ENCODE measurements at places on chromosomes 7 and 10.
A peak's percentile ranks its signal among the peaks of the same experiment; 100 is the strongest.

GRCh38 chr10:23643111-23643780 lies 204.4 kb downstream of the OTUD1 start:
- no peak for DNase-seq

- DNase-seq, result no peak
These were observed 179.4 kb downstream of the ELFN1 start for GRCh38 chr7:1849351-1850041.

DNA sequence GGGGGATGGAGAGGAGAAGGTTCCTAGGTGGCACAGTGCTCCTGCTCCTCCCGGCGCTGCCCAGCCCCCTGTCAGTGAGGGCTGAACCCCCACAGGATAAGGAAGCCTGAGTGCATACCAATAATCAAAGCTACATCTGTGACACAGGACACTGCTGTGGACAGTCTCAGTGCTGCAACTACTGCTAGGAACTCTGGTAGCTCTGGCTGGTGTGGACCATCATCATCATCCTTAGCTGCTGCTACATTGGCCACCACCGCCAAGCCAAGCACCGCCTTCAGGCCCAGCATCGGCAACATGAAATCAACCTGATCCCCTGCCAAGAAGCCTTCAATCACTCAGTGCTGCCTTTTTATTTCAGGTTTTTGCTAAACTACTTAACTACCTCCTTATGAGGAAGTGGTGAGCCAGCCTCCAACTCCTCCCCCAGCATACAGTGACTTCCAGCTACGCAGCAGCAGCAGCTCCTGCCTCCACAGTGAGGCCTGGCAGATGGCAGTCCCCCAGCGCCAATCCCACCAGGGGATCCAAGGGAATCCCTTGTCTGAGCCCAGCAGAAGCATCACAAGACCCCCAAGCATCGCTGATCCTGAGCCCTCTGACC lies 32.1 kb upstream of the SLC26A4 start:
- DNase-seq, result no peak

- no peak for DNase-seq
These were observed 109.6 kb downstream of the MACC1 start for GRCh38 chr7:20107582-20107981.

DNA sequence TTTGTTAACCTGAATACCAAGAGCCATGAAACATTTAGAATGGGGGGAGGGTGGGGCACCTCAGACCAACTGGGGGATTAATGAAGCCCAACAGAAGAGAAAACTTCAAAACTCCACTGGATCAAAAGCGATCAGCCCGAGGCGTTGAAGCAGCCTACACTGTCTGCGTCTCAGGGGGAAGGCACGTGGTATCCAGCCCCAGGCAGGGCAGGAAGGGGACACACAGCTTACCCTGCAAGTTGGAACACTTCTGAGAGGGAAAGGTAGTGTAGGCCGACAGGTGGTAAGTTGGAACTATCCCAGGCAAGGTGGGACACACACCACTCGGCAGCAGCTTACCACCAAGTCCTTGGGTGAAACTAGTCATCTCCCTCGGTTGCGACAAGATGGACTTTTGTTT lies 102.9 kb downstream of the TAX1BP1 start:
- DNase-seq, result no peak

DNA sequence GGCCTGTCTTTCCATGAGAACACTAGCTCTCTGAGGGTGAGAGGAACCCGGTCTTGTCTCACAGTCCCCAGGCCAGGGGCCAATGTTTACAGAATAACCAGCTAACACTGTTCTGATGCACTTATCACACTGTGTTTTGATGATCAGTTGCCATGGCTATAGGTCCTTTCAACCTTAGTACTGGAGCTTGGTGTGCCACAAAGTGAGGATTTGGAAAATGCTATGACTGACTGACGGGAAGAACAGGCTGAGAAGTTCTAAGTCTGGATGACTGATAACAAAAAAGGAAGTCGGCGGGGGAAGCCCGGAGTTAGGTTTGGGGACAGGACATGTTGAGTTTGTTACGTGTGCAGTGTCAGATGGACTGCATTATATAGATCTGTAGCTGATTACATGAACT lies 141.8 kb downstream of the CTTNBP2 start:
- DNase-seq, result no peak

- DNase-seq, result no peak
These were observed 494.2 kb upstream of the GALNT17 start for GRCh38 chr7:70637726-70638125.

DNA sequence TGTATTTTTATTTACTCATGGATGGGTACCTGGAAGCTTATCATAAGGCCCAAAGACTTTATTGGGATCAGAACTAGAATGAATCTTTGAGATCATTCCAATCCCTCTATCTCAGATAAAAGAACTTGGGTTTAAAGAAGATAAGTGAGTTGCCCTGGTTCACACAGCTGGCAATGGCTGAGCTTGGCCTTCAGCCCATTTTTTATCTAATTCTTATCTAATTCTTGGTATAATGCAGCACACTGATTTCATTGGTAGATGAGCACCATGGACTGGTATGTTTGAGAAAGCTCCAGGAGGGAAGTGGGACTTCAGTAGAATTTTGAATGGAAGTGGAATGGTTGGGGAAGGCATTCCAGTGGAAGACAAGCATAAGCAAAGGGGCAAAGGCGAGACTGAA lies 558.9 kb downstream of the REEP3 start:
- DNase-seq, result no peak

GRCh38 chr10:30812018-30812851 lies 182.7 kb upstream of the LYZL2 start:
- DNase-seq, result no peak

- peak; percentile 11 for DNase-seq
These were observed 184.2 kb downstream of the STK31 start for GRCh38 chr7:23893942-23894891.

DNA sequence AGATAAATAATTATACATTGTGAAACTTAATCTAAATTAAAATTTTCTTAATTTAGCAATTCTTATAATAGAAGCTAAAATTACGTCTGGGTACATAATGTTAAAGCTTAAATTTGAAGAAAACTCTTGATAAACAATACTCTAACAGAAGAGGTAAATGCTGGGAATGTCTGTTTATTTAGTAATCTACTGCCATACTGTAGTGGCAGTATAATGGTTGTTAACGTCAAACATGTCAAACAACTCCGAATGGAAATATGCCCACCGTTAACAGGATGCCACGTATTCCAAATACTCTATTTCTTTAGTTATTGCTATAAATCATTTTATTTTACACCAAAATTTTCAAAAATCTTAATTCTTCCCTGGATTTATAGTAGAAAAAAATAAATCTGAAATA lies 40.0 kb upstream of the PTPN12 start:
- no peak for DNase-seq

DNA sequence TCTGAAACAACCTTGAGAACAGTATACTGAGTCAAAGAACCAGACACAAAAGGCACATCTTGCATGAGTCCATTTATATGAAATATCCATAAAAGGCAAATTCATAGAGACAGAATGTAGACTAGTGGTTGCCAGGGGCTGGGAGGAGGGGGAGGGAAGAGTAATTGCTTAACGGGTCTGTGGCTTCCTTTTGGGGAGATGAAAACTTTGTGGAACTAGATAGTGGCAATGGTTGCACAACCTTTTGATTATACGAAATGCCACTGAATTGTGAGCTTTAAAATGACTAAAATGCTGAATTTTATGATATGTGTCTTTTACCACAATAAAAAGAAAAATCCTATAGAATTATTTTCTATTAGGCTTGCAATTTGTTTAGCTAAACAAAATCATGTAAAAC lies 16.8 kb downstream of the ADRB1 start:
- no peak for DNase-seq

- no peak for DNase-seq
These were observed 3.8 kb downstream of the NKX2-3 start for GRCh38 chr10:99536338-99537085.

DNA sequence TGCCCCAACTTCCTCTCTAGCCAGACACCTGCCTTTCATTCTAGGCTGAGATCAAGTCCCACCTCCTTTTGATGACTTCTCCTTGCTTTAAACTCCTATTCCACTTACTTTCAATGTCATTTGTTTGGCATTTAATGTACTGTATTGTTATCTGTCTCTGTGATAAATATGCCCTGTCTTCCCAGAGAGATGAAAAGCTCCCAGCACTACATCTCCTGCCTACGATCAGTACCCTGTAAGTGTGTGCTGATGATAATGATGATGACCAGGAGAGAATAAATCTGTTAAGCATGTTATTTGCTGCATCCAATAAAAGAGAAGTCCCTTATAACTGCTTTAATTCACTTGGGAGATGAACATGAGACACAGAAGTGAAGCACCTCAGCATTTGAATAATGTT lies 367.4 kb upstream of the C7orf33 start:
- no peak for DNase-seq

DNA sequence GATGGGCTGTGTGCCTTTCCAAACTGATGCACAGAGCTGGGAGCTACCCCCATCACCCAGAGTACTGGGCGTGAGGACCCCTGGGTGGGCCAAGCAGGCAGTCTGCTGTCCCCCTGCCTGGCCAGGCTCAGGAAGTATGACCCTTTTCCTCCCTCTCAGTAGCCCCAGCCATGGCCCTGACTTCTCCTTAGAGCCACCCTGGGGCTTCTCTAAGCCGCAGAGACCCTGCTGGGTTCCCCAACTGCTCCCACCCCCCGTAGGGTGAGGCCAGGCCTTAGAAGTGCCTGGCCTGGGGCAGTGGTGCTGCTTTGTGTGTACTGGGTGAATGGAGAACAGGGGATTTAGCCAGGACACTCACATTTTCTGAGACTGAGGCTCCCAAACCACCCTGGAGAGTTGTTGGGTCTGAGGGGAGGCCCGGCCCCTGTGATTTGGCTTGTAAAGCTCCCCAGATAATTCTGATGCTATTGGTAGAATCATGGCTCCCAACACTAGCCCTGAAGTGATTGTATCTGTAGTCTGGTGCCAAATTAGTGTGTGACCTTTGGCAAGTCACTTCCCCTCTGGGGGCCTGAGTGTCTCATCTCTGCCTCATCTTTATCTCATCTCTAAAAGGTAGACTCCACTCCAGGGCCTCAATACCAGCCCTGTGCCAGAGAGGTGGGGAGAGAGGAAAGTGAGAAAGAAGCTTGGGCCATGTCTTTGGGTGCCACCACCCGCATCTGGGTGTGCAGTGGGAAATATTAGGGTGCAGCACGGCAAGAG lies 99.7 kb upstream of the PPIF start:
- no peak for DNase-seq

GRCh38 chr7:27515933-27516332 lies 146.8 kb downstream of the HIBADH start:
- DNase-seq, result no peak

DNA sequence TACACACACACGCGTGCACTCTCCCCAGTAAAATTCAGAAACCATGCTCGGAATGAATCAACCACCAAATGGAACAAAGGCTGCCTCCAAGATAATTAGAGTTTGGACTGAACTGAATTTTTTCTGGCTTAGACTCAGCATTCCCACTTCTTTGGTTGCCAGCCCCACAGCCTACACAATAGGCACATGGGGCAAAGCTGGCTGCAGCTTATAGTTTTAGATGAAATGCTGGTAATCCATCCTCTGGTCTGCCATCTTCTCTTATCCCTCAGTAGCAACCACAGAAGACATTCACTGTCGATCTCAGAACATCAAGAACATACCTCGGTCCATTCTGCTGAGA lies 44.2 kb downstream of the PDE1C start:
- no peak for DNase-seq

- no peak for DNase-seq
These were observed 20.6 kb upstream of the C10orf105 start for GRCh38 chr10:71740069-71740653.

GRCh38 chr10:79103129-79103528 lies 34.4 kb downstream of the ZMIZ1 start:
- DNase-seq, result no peak

GRCh38 chr7:65988084-65988483 lies 6.1 kb upstream of the GUSB start:
- no peak for DNase-seq

DNA sequence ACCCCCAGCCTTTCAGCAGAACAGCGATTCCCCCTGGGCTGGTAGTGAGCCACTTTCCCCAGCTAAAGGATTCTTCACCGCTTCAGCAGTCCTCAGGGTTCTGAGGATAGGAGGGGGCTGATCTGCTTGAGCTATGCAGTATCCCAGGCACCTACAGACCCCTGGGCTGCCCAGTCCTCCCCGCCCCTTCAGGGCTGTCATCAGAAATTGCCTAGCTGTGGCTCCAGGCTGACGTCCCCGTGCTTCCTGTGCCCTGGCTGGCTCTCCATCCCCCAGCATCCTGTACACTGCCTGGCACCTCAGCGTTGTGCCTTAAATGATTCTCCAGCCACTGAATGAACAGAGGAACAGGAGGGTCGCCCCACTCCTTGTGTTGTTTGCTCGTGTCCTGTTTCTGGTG lies 38.4 kb upstream of the CDH23 start:
- no peak for DNase-seq

DNA sequence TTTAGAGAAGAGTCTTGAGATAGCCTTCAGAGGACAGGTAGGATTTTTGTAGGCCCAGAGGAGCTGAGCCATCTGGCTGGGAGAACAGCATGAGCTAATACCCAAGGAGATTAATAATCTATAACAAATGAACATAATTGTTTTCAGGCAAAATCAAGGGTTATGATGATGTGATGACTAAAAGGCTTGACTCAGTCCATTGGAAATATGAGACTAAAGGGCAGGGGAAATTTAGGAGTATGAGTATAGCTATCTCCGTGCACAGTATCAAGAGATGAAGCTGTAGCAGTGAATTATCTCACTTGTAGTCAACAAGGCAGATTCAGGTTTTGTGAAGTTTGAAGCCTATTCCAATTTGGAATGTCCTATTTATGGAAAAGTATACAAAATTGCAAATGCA lies 40.1 kb downstream of the CSTF2T start:
- no peak for DNase-seq

DNA sequence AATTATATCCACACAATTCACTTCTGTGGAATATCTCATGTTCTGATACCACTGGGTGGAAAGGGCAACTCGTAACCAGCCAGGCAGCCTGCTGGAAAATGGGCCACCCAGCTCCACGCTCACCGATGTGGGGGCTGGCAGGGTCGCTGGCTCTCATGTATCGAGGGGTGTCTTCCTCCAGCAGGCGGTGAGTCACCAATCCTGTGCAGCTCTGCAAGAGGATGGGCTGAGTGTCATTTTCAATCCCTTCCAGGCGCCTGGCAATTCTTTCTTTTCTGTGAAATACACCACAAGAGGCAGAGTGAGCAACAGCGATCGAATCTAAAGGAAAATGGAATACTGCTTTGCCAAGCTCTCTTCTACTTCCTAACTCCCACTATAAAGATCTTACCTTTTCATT lies 80.1 kb downstream of the SVIL start:
- no peak for DNase-seq

- DNase-seq, result no peak
These were observed 168.6 kb upstream of the CSTF2T start for GRCh38 chr10:51867956-51868355.

DNA sequence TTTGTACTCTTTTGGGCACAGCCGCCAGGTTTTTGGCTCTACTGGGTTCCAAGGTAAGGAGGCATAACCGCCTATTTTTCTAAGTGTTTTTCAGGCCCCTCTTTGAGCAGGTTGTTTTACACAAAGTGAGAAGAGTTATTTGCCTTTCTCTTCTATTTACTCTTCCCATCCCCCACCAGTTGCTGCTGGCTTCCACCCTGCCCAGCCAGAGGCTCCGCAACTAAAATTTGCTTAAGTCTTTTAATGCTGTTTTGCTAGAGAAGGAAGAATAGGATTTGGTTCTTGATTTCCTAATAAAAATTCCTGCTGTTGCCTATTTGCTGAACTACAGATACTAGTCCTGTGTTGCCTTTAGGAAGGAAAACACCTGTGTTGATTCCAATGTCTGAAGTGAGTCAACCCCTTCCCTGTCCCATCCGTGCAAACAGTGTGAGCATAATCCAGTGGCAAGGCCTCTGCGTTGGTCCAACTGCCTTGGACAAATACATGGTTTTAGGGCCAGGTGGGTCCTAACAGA lies 1.9 kb downstream of the PLA2G12B start:
- no peak for DNase-seq

Data from CD4-positive, alpha-beta T cell treated with Interleukin-12 subunit alpha and Interleukin-12 subunit beta, for 1 hour (primary cell).